ENCODE measurements at places on chromosomes 5 and 9.

GRCh38 chr5:76455531-76456133, 52.5 kb downstream of the IQGAP2 start:
- DNase-seq, result no peak

DNA sequence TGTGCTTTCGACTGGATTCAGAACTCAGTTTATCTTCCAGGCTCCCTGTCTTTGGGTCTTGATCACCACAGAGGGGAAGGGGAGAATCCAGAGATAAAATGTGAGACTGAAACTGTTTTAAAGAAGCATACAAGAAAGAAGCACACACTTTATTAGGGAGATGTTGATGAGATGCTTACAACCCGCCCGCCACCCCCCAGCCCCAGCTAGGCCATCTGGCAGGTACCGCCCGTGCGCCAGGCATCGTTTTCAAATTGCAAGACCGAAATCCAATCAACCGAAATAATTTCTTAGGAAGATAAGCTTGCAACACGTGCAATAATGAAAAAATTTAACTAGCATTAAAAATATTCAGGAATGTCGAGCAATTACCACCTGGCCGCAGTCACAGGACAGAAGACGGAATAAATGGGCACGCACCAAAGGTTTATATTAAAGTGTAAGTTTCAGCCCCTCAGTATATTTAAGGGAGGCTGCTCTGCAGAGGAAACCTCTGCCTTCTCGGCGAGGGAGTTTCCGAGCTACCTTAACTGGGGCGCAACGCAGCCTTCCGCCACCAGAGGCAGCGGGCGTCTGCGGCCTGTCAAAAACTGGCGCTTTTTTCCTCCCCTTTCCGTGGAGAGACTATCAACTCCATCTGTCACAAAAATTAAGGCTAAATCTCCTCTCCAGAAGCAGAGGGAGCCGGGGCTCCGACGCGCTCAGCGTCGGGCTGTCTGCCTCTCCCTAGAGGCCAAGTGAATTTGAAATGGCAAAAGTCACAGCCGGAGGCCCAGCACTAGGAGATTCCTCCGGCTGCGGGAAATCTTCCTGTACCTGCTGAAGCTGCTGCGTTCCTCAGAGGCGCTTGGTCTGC, 996 bp upstream of the GAS1 start:
- DNase-seq, result peak; percentile 61

DNA sequence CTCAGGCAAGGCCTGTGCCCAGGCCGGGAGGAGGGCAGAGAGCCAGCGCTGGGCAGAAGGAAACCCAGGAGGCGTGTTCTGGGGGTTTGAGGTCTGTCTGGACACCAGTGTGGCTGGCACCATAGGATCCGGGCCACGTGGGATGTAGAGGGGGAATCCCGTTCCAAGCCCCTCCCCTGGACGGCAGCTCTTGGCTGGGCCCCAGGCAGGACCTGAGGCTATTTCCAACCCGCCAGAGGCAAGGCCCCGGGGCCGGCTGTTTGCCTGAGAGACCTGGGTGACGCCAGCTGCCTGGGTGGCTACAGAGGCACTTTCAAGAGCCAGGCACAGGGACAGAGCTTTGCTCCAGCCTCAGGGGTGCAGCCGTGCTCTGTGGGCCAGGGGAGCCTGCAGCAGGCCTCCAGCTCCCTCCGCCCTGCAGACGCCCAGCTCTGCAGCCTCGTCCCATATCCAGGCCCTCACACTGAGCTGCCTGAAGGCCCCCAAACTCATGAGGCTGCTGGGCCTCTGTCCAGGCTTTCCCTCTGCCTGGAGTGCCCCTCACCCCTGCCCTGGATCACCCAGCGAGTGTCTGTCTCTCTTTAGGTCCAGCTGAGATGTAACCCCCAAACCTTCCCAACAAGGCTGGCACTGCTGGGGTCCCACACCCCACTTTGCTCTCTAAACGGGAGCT, 56.6 kb upstream of the EGFL7 start:
- no peak for DNase-seq

DNA sequence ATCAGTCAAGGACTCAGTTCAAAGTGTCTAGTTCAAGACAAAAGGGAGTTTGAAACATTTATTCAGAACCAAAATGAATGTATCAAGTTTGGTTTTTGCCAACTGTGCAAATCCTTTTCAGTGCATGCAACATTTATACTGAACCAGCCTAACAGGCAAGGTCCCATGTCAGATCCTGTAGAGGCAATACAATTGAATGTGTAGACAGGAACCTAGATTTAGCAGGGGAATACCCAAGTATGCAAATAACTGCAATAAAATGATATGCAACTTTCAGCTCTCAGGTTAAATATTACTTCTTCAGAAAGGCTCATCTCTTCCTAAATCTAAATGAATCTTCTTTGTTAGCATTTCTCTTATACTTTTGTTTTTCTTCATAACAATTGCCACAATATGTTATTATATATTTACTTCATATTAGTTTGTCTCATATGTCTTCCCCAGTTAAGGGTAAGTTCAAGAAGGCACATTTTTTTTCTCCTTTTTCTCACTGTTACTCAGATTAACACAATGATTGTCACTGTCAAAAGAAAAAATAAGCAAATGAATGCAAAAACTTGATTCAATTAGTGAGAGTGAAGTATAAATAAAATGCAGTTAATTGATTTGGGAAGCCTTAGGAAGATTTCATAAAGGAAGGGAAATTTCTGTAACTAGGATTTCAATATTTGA, 163.9 kb upstream of the RASA1 start:
- no peak for DNase-seq

GRCh38 chr5:133817456-133817855, 151.0 kb downstream of the C5orf15 start:
- DNase-seq, result no peak

GRCh38 chr5:126515337-126515736, 79.7 kb downstream of the ALDH7A1 start:
- DNase-seq, result no peak

GRCh38 chr5:148060309-148060708, 3.5 kb upstream of the SPINK5 start:
- no peak for DNase-seq

DNA sequence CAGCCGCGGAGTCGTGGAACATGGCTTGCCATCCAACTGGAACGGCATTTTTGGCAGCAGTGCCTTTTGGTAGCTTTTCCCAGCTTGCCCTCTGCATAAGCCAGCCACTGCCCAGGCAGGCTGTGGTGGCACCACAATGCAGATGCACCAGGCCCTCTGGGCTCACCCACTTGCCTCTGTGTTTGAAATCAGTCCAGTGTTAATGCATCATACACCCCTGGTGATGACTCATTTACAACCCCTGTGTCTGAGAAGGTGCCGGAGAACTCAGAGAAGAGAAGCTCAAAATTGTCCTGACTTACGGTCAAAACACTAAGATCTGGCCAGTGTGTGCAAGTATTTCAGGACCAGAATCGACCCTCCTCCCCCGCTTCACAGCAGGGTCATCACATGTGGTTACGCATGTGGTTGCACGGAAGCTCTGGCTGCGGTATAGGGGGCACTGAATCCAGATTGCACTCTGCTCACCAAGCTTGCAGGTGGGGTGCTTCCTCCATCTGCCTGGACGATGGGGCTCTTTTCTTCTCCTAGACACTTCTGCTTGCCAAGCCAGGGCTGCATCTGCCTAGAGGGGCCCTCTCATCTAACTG, 66.5 kb upstream of the SMIM15 start:
- no peak for DNase-seq

DNA sequence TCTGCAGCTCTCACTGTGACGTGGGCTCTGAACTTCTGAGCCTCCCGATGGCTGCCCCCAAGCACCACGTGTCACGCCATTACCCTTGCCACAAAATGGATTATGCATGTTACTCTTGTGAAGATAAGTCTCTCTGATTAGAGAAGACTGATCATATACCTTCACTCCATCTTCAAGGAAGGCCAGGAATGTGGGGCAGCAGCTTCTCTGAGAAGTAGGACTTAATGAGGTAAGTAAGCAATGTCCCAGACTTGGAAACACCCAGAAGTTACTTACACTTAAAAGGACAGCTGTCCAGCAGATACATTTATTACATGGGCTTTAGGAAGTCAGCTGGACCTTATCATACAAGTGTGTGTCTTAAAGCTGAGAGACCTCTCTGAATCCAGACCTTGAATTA, 155.0 kb downstream of the FGF1 start:
- no peak for DNase-seq

DNA sequence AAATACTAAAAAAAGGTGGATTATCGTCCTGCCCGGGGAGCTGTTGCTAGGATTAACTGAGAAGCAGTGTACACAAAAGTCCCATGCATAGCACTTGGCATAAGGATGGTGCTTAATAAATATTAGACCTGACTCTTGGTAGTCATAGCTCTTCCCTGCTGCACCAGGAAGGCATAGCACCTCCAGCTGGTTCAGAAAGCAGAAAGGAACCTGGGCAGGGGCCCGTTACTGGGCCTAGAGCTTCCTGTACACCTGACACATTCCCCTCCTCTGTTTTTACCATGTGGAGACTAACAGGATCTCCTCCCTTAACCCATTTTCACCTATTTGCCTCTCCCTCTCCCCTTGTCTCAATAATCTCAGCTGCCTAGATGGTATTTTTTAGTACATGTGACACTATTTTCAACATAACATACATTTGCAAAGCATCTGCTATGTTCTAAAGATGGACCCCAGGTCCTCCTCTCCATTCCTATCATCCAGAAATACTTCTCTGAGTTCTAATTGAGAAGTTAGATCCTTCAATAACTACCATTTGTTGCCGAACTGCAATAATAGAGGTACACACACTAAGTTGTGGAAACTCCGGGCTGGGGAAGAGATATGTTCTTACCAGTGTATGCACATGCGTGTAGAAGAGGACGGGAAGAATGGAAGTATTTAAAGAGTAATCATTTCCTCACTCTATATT, 3.2 kb upstream of the ANP32B start:
- DNase-seq, result no peak

- DNase-seq, result no peak
Observed at GRCh38 chr5:140131967-140132409, 6.3 kb downstream of the IGIP start.
